ENCODE measurements at places on chromosomes 2 and 18.

DNA sequence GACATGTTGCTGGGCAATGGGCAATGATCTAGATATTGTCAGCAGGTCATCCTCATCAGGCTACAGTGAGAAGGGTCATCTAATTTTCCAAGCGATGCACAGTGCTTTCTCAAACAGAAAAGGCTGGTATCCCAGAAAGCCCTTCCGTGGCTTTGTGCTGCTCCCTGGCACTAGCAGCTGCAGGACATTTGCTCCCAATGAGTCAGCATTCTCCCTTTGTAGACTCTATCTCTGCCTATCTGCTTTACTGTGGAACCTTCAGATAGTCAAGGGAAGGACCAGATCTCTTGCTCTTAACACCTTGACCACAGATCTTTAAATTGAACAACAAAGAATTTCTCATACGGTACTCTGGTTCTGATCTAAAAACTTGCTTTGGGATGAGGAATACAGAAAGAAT, 101.4 kb downstream of the CDH2 start:
- DNase-seq, result no peak

DNA sequence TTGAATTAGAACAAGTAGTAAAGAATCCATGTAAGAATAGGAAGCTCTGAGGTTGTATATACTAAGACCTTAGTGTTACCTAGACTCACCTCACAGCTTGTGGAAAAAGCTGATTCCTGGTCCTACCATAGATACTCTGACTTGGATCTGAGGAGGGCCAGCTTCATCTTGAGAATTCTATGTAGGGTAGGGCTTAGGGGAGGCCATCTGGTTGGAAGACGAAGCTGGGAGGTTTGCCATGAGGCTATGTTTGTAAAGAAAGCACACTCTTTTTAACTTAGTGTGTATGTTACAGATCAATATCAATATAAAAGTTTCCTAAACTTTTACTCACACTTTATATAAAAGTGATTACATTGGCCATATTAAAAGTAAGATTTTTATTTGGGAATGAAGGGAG, 77.1 kb upstream of the GALNT5 start:
- DNase-seq, result no peak

DNA sequence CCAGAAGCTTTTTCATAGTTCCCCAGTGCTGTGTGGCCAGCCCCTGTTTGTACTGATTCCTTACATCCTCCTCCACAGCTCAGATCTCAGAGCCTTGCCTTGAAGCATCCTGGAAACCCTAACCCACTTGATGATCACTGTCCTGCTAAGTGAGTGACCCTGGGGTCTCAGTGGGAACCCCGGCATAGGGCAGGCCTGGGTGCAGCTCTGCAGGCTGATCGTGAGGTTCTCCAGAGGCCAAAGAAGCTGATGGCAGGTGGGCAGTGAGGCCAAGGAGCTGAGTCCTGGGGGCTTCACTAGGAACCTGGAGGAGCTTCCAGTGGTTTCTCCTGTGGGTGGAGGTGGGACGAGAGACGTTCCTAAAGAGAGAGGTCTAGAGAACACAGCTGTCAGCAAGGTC, 47.4 kb upstream of the BIN1 start:
- no peak for DNase-seq

DNA sequence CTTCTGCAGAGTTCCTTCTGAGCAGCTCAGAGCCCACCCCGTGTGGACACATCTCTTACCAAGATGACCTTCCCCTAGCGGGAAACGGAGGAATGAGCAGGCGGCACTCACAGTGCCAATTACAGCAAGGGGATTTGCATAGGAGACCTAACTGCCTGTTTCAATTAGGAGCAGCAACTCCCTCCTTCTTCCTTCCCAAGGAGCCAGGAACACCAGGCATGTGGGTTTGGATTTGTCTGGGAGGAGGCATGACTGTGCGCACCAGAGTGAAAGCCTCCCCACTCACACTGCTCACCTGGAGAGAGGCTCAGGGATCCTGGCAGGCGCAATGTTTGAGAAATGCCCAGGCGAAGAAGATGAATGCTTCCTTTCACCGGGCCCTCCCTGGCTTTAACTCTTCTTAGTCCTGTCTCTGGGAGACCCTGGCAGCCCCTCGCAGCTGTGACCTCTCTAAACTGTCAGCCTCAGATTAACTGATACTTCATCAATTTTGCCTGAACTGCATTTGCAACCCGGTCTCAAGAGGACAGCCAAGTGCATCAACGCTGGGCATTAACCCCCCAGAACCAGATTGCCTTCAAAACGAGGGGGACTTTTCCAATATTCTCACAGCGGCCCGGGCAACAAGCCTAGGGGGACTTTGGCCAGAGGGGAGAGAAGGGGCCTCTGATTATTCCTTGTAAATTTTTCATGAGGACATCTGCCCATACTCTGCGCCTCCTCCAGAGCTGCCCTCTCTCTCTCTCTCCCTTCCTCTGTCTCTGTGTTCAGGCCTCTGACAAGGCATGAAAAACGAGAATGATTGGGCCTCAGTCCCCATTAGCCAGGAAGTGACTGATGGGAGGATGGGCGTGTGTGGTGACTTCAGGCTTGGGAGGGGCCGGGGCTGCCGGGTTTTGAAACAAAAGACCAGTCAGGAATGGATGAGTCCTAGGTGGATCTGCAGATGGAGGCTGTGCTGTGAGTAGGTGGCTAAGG, 93.8 kb downstream of the CMPK2 start:
- no peak for DNase-seq

DNA sequence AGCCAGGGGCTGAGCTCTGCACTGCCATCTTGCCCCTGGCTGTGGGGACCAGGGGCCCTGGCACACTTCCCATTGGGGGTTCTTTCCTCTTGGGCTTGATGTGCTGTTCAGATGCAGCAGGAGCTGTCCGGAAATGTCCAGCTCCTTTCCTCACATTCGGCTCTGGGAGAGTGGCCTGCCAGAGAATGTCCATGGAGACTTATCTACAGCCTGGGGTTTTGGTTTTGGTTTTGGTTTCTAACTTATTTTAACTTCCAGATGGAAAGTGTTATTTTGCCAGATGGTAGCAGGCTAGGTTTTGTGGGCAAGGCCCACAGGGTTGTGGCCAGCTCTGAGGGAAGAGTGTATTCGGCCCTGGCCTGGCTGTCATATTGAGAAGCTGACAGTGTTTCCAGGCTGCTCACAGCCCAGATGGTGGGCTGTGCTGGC, 177.3 kb downstream of the ANKRD30B start:
- DNase-seq, result no peak

Data from stimulated activated CD8-positive, alpha-beta memory T cell treated with anti-CD3 and anti-CD28 coated beads, Interleukin-12 subunit alpha, Interleukin-12 subunit beta, amount 100 ng/mL, for 1 hour (primary cell).